NCI-H1092 (cell line): ENCODE measurements at places on chromosomes 3 and 15.

GRCh38 chr3:195999896-196000295, 82.0 kb downstream of the TFRC start:
- DNase-seq = no peak

- no peak for DNase-seq
Measured at GRCh38 chr3:147730284-147730683, 321.1 kb downstream of the ZIC1 start.

DNA sequence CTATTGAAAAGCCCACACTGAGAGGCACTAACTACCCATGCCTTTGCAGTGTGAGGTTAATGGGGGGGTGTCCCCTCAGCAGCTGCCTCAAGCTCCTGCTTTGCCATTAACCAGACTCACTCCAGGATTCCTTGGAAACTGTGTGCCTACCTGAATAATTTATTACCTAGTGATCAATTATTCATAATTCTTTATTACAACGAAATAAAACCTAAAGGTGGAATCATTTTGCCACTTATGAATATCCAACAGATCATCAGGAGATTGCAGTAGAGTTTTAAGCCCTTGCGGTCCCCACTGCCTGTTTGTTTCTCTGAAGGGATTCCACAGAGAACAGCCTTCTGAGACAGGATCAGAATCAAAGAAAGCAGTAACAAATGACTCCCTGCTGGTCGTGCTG, 23.3 kb downstream of the NEK11 start:
- DNase-seq = no peak

DNA sequence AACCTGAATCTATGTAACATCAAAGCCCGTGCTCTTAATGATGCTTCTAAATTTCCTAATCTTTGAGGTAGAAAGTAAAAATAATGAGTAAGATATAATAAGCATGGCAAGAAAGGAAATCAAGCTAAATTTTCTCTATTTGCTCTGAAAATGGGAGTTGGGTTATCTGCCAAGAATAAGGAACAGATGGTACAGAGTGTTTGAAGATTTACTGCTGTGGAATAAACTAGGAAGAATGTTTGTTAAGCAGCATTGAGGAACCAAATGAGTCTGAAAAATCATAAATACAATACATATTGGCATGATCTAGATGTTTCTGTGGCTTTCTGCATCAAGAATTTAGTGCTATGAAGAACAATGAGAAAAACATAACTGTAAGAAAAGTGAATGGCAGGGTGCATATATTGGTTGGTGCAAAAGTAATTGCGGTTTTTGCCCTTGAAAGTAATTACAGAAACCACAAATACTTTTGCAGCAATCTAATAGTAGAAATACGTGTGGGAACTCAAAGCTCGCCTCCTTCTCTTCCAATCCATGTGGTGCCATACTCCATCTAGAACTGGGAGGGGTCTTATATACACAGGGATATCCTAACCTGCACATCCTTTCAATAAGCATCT, 87.6 kb downstream of the SUCNR1 start:
- DNase-seq = no peak

- no peak for DNase-seq
Measured at GRCh38 chr3:42653560-42654330, at the start of gene ZBTB47. Gene ZBTB47 (plus strand): TSS chr3:42653697. CDS start chr3:42658356, 4,659 bp downstream.

GRCh38 chr15:60137711-60138396, 133.7 kb downstream of the FOXB1 start:
- DNase-seq = no peak

DNA sequence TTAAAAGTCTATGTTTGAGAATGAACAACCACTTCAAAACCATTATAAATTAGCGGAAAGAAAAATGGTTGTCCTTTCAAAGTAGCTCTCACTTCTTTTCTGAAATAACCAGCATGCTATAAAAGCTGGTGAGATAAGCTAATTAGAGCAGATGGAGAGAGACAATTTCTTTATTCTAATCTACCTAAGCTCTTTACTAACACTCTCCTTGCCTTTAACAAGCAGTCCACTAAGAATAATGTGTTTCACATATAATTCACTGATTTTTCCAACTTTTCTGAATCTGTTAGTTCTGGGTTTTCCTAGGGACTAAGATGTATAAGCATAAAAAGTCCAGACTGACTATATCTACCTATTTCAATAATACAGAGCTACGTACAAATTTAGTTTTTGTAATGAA, at the start of gene IMPG2:
Gene IMPG2 (minus strand): TSS at position 101 of the 400 bp plus-strand sequence. CDS start 203 bp downstream, outside the sequence.
- no peak for DNase-seq

GRCh38 chr15:54089776-54090175, 111.5 kb downstream of the UNC13C start:
- no peak for DNase-seq

GRCh38 chr3:194251891-194252560, 99.1 kb downstream of the CPN2 start:
- DNase-seq = no peak

DNA sequence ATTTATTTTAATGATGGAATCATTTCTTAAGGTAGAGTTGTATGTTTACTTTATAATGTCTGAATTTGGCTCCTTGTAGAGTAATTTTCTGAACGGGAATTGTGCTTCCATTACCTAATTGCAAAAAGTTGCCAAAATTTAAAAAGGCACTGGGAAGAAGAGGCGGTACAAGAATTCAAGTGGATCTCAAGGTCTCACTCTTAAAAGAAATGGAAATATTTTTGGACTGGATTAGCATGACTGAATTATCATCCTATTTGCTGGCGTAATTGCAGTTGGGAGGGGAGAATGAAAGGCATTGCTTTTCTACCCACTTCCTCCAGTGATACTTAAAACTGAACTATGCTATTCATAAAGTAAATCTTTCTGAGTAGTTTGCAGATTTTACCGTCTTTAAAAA, 46.2 kb downstream of the COL8A1 start:
- DNase-seq = no peak

GRCh38 chr15:69524296-69524695, 71.7 kb downstream of the RPLP1 start:
- no peak for DNase-seq

DNA sequence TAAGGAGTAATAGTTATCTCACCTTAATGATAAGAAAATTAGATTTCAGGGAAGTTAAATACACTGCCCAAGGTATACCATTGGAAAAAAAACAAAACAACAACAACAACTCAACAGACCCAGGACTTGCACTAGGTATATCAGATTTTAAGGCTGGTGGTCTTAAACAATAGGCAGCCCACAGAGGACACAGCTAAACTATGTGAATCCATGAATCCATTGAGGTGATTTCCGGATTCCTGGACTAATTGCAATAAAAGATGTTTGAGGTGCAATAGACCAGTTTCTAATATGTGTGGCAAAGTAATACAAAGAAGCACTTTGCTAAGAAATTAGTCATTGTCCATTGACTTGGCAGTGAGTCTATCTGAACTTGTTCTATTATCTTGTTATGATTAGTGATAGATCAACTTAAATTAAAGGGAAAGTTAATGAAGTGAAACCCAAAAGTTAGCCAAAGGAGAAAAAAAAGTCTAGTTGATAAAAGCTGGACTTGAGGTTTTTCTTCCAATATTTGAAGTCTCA, 60.9 kb upstream of the MAGI1 start:
- DNase-seq = no peak

- DNase-seq = no peak
Measured at GRCh38 chr3:73094951-73095350, 33.5 kb downstream of the EBLN2 start.

GRCh38 chr3:71690341-71690841, 34.8 kb downstream of the EIF4E3 start:
- DNase-seq = no peak

DNA sequence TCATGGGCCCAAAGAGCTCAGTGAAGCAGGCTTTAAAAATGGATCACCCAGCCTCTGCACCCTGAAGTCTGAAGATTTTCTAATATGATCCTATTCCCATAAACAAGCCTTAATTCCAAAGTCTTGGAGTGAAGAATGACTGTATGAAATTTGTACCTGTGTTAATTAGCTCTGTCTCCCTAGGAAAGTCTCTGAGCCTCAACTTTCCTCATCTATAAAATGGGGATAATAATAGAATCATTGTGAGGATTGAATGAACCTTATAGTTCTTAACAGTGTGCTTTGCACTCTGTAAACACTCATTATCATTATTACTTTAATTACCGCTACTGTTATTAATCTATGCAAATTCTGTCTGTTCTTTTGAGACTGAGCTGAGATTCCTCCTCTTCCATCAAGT, 61.9 kb downstream of the CDAN1 start:
- no peak for DNase-seq

DNA sequence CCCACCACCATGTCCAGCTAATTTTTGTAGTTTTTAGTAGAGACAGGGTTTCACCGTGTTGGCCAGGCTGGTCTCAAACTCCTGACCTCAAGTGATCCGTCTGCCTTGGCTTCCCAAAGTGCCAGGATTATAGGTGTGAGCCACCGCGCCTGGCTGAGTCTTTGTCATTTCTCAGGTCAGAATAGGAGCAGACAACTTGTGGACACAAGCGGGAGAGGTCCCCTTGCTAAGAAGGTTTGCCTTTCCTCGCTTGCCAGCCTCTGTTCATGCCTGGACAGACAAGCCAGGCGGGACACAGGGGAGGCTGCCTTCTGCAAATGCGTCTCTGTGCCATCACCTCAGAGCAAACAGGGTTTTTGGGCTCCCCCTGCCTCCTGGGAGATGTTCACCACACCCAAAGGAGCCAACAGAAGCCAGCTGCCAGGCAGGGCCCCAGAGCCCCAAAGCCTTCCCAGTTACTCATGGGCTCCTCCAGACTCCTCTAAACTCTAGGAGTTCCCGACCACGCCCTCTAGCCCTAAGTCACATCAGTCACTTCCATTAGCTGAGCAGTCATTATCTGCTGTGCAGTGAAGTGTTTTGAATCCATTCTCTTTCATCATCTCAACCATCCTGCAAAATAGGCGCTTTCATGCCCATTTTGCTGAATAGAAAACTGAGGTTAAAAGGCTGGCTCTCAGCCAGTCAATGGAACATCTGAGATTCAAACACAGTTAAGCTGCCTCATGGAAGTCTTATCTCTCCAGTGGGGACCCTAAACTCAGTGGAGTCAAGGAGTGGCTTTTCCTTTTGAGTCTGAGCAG, 245.0 kb downstream of the UACA start:
- DNase-seq = no peak

DNA sequence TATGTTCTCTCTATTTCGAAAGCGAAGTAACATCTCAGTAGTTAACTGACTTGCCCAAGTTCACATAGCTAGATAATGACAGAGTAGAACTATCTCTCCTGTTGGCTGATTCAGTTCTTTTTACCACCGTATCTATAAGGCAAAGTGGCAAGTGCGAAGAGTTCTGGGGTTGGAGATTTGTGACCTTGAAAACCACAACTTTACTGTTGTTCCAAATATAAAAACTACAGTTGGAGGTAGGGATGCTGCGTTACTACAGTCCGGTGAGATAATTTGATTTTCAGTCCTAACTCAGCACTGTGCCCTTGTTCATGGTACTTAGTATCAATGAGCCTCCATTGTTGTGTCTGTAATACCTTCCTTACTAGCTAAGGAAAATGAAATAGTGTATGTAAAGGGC, 71.2 kb upstream of the GOLGA8B start:
- no peak for DNase-seq

- no peak for DNase-seq
Measured at GRCh38 chr3:50607271-50608091, 4.1 kb downstream of the CISH start.

GRCh38 chr15:77187751-77188464, 117.0 kb upstream of the TSPAN3 start:
- DNase-seq = no peak

DNA sequence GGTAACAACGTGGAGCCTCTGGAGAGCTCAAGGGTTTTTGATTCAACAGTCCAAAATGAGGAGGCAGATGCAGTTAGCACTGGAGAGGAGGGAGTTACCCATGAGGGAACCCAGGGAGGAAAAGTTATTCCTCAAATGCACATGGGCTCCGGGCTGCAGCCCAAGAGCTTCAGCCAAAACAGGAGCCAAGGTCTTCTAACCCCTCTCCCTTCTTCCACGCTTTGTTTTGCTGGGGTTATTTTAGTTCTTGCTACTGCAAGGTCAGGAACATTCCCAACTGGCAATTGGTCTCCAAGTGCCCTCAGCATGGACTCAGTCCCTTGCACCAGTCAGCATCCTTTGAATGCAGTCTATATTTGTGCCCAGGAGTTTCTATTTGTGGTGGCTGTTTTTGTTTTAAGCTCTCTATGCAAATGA, 90.0 kb downstream of the TGFBR2 start:
- no peak for DNase-seq

DNA sequence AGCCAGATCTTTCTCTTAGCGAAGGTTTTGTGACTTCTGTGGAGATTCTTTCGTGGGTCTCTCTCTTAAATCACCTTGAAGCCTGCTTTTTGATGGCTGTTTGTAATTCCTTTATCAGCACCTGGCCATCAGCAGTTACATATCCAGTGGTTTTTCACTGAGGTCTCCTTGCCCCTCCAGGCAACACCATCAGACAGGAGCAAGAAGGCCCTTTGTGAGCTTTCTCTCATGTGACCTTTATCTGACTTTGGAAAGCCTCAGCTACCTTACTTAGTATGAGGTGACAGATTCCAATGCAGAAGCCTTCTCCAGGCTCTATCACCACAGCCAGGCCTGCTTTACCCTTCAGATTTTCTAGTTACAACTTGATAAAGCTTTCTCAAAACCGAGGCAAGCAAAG, 30.0 kb upstream of the P3H2 start:
- no peak for DNase-seq

- DNase-seq = no peak
Measured at GRCh38 chr3:35969406-35969805, 330.1 kb downstream of the ARPP21 start.

DNA sequence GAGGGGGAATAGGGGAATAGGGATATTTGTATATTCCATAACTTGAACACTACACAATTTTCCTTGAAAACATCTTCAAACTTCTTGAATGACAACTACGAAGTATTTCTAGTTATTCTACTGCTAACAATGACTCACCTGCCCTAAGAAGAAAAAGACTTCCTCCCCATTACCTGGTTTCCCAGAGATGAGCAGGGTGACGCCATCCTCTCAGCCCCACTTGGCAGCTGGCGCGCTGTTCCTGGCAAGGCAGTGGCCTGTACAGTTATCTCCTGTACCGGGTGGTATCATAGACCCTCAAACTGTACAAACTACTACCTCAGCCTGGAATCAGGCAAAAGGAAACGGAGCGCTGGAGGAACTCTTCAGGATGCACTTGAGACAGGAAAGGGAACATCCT, 10.4 kb downstream of the WDR82 start:
- no peak for DNase-seq

GRCh38 chr3:160001148-160001760, 12.6 kb downstream of the IL12A start:
- no peak for DNase-seq
